Activated naive CD4-positive, alpha-beta T cell treated with anti-CD3 and anti-CD28 coated beads, Interleukin-2, amount 50 U/mL, for 72 hours (primary cell): ENCODE measurements at places on chromosomes 12 and 14. TPM values are rescaled to one million over a fixed set of nuclear protein-coding genes. Genes with fewer than 3 reads are reported as not detected.

Gene PRPF39
- total RNA-seq = 63.5 TPM

Gene SLC39A5
- 0.51 TPM for total RNA-seq

Gene CLEC4D
- not detected for total RNA-seq

Gene FOXN4
- not detected for total RNA-seq

Gene MFAP5
- not detected for total RNA-seq

Gene RD3L
- total RNA-seq = not detected

Gene NACA
- total RNA-seq = 1,074 TPM

DNA sequence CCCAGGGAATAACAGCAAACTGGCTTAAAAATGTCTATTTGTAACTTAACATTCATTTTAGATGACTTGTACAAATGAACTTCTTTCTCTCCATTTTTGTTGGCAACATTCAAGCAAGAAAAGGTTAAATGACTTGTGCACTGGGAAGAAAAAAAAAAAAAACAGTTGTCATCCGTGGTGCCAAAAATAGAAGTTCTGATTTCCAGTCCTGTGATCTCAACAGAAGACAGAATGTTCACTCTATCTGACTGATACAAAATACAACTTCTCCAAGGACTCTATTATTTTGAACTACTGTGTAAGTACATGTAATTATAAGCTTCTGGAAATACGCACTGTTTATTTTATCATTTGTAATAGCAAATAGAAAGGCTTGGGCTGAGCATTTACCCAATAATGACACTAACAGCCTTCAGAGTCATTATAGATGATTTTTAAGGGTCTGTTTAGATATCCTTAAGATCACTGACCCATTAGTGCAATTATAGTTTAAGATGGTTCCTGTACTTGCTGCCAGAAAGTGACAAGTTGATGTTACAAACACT, 59.9 kb downstream of the LIN7A start:
- DNase-seq = no peak

GRCh38 chr12:13387101-13387500, 190.6 kb downstream of the EMP1 start:
- no peak for DNase-seq

DNA sequence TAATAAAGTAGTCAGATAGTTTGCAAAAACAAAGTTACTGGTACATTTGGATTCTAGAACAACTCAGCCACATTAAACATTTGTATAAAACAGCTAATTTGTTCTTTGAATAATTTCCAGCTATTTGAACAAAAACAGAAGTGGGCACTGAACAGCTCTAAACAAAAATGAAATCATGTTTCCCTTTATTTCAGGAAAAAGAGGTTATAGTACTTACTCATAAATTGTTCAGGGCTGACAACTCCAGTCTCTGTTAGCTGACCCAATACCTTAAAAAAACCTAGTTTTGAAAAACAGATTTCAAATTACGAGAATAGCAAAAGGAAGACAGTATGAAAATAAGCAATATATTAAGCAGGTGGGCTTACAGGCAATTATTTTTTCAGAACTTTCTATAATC, 8.2 kb downstream of the GNPNAT1 start:
- DNase-seq = no peak

DNA sequence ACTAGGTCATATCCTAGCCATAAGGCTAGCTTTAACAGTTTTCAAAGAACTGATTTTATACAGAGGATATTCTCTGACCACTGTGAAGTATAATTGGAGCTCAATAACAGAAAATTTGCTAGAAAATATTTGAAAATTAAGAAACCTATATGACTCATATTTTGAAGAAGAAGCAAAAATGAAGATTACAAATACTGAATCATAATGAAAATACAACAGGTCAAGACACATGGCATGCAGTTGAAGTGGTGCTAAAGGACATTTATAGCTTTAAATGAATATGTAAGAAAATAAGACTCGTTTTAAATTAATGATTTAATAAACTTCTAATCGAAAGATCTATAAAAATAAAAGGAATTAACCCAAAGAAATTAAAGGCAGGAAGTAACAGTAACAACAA, 1234.6 kb downstream of the SLC16A7 start:
- DNase-seq = no peak

- no peak for DNase-seq
These were observed 276.5 kb upstream of the NPAS3 start for GRCh38 chr14:32662211-32662610.

- DNase-seq = no peak
These were observed 20.5 kb downstream of the SARNP start for GRCh38 chr12:55797068-55797467.

GRCh38 chr14:57221931-57222330, 46.8 kb downstream of the EXOC5 start:
- no peak for DNase-seq

DNA sequence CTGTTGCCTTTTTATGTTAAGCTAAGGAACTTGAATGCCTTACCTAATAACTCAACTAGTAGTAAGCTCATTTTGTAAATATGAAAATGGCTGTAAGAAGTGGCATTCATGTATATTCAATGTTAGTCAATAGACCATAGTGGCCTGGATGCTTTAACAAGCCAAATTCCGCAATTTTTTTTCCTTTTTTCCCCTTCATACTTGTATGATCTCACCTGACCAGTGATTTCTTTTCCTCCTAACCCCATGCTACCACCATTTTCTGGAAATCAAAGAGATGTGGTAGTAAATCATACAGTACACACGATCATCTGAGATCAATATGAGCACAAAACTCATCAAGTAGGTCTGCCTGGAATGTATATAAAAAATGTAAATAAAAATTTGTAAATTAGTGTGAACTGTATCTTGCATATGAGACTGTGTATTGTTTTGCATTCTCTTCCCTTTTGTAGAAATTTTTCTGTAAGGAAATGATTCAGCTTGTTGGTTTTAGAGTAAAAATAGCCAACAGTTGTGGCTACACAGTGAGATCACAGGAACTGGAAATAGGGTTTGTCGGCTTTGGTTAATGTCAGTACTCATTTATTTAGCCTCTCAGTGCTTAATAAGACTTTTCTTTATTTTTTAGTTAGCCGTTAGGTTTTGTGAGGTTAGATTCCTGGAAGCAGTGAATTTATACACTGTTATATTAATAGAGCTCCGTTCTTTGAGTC, 62.5 kb downstream of the ETNK1 start:
- no peak for DNase-seq

GRCh38 chr12:28780960-28781359, 368.1 kb upstream of the FAR2 start:
- no peak for DNase-seq

GRCh38 chr14:100547633-100548294, 39.5 kb downstream of the BEGAIN start:
- DNase-seq = no peak

DNA sequence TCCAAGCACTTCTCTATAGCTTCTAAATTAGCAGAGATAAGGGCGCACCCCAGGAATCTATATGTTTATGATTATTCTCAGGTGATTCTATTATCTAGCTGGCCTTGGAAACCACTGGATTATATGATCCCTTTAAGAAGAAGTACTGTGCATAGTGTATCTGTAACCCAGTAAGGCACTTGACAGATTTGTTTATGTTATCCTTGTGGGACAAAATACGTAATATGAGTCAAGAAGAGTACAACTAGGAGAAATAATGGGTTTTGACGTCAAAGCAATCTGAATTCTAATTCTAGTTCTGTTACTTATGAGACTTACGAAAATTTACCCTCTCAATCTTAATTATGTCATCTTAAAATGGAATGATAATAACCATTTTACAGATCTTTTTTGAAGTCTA, 259.6 kb upstream of the NAV3 start:
- no peak for DNase-seq

DNA sequence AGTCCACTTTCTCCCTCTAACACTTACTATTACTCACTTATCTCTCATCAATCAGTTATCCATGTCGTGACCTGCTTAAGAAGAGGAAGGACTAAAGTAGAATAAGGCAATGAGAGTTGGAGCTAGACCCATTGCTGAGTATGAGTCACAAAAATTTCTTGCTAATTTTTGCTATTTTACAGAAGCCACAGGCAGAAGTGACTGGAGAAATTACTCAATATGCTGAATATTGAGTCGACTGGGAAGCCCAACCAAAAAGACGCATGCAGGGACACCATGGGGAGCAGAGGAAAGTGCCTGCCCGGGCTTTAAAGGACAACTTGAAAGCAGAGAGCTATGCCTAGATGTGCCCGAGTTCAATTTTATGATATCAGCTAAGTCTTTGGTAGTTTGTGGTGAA, 115.4 kb upstream of the FOXG1 start:
- DNase-seq = no peak

DNA sequence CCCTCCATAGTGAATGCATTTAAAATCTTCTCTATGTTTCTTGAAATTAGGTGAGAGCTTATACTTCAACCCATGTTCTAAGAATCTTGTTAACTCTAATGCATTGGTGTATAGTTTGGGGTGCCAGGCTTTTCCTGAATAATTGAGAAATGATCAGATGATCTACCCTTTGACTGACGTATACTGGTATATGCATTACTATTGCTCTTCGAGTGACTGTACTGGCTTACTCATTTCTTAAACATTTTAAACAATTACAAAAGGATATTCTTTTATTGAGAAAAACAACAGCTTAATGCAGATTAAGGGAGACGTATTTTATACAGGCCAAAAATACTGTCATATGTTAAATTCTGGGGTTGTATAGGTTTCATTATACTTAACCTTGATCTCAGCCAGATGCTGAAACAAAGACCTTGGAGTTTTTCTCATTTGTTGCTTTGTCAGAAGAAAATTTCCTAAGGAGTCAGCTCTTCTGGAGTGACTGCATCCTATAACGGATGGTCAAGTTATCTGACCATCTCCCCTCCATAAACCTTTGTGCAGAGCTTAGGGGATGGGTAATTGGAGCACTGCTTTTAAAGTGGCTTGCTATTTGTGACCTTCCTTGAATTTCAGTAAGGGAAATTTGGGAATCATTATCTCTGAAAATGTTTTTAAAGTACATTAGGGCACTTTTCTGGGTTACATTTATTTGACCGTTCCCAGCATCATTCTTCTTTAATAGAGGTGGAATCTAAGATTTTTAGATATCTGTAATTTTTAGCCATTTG, 507.6 kb downstream of the PCNX1 start:
- no peak for DNase-seq

- DNase-seq = no peak
These were observed 66.1 kb upstream of the ARID2 start for GRCh38 chr12:45663455-45663854.

DNA sequence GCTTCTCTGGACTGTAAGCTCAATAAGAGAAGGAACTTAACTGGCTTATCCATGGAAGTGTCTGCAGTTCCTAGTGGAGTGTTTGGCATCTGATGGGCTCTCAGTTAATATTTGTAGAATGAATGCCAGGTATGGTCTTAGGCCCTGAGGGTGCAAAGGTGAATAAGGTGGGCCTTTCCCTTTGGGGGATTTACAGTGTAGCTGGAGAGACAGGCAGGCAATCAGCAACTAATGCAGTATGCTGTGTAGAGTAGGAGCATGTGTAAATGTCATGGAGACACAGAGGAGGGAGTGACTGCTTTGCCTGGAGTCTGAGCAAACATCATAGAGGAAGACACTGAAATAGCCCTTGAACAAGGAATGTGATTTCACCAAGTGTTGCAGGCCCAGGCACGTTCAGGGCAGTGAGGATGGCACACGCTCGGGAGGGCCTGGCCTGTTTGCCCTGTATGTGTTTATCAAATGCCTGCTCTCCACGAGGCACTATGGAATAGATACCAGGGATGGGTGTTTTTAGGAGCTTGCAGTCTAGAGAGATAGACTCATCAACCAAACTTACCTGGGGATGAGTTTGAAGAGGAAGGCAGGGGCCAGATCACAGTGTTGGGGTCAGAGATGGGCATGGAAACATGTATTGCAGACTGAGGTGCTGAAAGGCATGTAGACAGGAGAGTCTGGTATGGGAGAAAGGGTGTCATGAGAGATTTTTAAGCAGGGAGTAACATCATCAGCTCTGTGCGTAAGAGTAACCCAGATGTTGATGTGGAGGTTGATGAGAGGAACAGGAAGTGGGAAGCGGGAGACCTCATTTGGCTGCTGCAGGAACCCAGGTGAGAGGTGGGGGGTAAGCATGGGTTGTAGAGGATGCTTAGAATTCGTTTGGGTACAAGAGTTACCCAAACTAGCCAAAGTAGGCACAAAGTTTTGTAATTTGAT, 54.1 kb downstream of the PLXNC1 start:
- no peak for DNase-seq

DNA sequence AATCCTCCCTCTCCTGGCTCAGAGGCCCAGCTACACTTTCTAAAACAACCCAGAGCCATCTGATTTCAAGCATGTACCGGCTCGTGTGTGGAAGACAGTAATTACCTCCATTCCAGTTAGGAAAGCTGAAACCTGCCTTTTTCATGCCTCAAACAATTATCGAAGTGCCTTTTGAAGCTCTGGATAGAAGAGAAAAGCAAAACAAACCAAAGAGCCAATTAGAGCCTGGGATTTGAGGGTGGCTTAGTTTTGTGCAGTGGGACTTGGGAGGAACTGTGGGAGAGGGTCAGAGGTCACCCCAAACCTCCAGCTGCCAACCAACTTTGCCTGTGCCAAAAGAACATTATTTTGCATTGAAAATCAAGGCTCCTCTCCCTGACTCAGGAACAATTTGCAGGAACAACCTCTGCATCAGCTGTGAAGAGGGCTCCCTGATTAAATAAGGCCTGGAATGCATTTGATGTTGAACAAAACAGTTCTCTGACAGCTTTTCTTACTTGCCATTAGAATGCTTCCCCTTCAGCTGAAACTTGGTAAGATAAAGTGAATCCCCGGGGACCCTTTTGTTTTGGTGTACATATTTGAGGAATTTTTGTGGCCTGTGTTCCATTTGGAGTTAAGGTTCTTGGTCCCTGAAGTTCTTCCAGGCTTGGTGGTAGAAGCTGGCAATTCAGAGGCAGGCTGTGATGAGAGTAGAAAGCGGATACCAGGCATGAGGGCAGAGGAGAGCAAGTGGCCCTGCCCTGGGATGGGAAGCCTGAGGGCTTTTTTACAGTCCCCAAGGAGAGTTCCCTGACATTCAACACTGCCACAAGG, 270.1 kb downstream of the ZFP36L1 start:
- no peak for DNase-seq

DNA sequence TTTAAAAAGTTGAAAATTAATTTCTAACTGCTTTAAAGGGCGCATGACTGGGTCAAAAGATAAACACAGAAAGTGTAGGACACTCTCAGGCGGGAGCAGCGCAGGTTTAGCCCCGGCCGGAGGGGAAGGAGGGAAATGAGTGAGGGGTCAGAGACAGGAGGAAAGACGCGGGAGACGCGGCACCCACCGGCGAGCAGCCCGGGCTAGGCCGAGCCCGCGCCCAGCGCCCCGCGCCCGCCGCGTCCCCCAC, 591 bp downstream of the GXYLT1 start:
- DNase-seq = no peak

GRCh38 chr12:117046861-117047530, 52.2 kb downstream of the TESC start:
- DNase-seq = no peak

GRCh38 chr14:69687606-69688298, 76.4 kb downstream of the SUSD6 start:
- no peak for DNase-seq
